Activated CD4-positive, alpha-beta memory T cell treated with anti-CD3 and anti-CD28 coated beads, Interleukin-2, amount 10 ng/mL, durations not matched to agents 7 days and 5 days (primary cell): ENCODE measurements at places on chromosomes 6 and 20. TPM values are rescaled to one million over a fixed set of nuclear protein-coding genes. Genes with fewer than 3 reads are reported as not detected.

DNA sequence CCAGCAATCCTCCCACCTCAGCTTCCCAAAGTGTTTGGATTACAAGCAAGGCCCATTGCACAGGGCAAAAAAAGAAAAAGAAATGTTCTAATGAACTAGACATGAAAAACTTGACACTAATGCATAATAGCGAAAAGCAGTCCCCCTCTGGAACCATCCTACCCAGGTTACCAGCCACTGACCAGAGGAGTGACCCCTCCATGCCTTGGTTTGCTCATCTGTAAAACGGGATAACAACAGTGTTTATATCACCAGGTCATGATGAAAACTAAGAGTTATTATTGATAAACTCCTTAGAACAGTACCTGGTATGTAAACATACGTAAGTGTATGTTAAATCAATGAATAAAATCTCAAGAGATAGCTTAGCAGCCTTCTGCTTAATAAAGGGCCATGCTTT is 3.3 kb upstream of the NHSL1 start:
- peaks cover 4% of the 10 kb centered on the region for H3K4me1 ChIP-seq
- H3K27ac ChIP-seq, result no peak overlapping the region
- no peak for DNase-seq
- H3K36me3 ChIP-seq, result no peaks in the 10 kb centered on the region

DNA sequence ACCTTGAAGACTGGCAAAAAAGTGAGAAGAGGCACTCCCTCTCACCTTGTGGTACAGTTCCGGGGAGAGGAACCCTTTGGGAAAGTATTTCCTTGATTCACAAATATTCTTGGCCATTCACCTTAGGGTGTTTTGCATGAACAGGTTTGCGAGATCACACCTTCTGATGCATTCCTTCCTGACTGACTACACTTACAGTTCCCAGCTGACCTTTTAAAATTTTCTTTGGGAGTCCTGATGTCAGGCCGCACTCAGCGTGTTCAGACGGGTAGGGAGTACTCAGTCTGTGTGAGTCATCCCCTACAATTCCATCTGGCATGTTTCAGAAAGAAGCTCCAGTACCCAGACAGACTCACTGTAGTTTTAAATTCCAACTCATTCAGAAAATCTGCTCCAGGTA is 1.7 kb downstream of the ADGRF4 start:
- H3K4me3 ChIP-seq, result no peak overlapping the region
- no peaks in the 10 kb centered on the region for H3K36me3 ChIP-seq
- no peak for DNase-seq
- H3K27me3 ChIP-seq, result no peaks in the 10 kb centered on the region
- H3K4me1 ChIP-seq, result peaks cover 1% of the 10 kb centered on the region
- no peak overlapping the region for H3K27ac ChIP-seq

GRCh38 chr6:21732731-21733130 is 139.2 kb downstream of the SOX4 start:
- H3K4me1 ChIP-seq, result no peaks in the 10 kb centered on the region
- peaks cover 4% of the 10 kb centered on the region for H3K27me3 ChIP-seq
- no peak overlapping the region for H3K4me3 ChIP-seq
- H3K36me3 ChIP-seq, result no peaks in the 10 kb centered on the region
- H3K27ac ChIP-seq, result no peak overlapping the region
- DNase-seq, result no peak

GRCh38 chr20:38338849-38339520 is 7.3 kb upstream of the LBP start:
- peaks cover 8% of the 10 kb centered on the region for H3K27me3 ChIP-seq
- no peak overlapping the region for H3K4me3 ChIP-seq
- H3K36me3 ChIP-seq, result no peaks in the 10 kb centered on the region
- H3K27ac ChIP-seq, result no peak overlapping the region
- no peaks in the 10 kb centered on the region for H3K4me1 ChIP-seq

GRCh38 chr6:15524861-15525401 is 137.9 kb downstream of the DTNBP1 start:
- H3K27ac ChIP-seq, result no peak overlapping the region
- no peaks in the 10 kb centered on the region for H3K27me3 ChIP-seq
- H3K4me1 ChIP-seq, result peaks cover 16% of the 10 kb centered on the region
- no peak for DNase-seq
- peaks cover 64% of the 10 kb centered on the region for H3K36me3 ChIP-seq
- H3K4me3 ChIP-seq, result no peak overlapping the region

DNA sequence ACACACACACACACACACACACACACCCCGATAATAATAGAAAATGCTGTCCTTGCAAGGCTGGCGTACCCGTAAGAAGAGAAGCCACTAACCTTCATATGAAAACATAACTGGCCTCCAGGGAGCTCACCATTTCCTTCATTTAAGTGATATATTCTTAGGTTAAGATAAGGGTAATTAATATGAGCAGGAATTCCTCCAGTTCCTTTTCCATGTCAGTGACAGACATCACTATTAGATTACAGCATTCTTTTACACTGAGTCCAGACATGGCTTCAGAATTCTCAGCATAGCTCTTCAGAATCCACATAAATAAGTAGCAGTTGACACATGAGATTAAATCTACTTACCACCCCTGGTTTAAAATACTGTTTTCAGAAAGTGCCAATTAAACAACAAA is 121.9 kb downstream of the SIM1 start:
- no peak overlapping the region for H3K27ac ChIP-seq
- H3K36me3 ChIP-seq, result no peaks in the 10 kb centered on the region
- H3K27me3 ChIP-seq, result peaks cover 9% of the 10 kb centered on the region
- H3K4me1 ChIP-seq, result peaks cover 2% of the 10 kb centered on the region

DNA sequence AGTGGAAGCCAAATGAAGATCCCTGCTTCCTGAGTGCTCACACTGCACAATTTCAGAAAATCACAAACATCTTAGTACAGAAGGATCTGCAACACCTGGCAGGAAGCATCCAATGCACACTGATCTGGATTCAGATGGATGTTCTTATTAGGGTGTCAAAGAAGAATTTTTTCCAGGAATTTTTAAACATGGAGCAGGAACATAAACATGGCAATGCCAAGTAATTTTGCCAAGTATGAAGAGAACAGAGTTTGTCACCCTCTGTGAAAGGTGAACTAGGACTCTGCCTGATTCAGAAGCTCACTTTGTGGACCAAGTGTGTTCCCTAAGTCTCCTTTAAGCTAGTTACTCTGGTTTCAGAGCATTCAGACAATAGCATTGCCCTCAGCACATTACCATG is 208.5 kb downstream of the EPHA7 start:
- H3K4me1 ChIP-seq, result no peaks in the 10 kb centered on the region
- H3K36me3 ChIP-seq, result no peaks in the 10 kb centered on the region
- DNase-seq, result no peak
- no peak overlapping the region for H3K4me3 ChIP-seq

DNA sequence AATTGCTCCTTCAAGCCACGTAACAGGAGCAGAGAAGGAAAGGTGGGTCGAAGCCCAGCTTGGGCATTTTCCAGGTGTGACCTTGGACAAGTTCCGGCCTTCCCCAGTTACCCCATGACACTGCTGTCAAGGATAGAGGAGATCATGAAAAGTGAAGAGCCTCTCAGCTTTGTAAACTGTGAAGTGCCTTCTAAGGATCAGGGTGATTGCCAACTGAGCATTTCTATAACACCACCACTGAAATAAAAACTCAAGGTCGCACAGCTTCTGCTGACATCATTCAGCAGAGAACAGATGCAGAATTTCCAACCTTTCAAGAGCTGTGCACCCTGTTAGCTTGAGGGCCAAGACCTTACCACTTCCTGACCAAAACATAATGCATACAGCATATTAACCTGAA is 24.0 kb upstream of the ZMYND8 start:
- H3K4me3 ChIP-seq, result no peak overlapping the region
- H3K27ac ChIP-seq, result peak overlapping the region; percentile 55
- no peaks in the 10 kb centered on the region for H3K36me3 ChIP-seq

GRCh38 chr6:153538491-153538890 is 407.4 kb upstream of the RGS17 start:
- no peaks in the 10 kb centered on the region for H3K36me3 ChIP-seq
- no peaks in the 10 kb centered on the region for H3K4me1 ChIP-seq
- no peak overlapping the region for H3K4me3 ChIP-seq
- no peak for DNase-seq
- no peaks in the 10 kb centered on the region for H3K27me3 ChIP-seq

DNA sequence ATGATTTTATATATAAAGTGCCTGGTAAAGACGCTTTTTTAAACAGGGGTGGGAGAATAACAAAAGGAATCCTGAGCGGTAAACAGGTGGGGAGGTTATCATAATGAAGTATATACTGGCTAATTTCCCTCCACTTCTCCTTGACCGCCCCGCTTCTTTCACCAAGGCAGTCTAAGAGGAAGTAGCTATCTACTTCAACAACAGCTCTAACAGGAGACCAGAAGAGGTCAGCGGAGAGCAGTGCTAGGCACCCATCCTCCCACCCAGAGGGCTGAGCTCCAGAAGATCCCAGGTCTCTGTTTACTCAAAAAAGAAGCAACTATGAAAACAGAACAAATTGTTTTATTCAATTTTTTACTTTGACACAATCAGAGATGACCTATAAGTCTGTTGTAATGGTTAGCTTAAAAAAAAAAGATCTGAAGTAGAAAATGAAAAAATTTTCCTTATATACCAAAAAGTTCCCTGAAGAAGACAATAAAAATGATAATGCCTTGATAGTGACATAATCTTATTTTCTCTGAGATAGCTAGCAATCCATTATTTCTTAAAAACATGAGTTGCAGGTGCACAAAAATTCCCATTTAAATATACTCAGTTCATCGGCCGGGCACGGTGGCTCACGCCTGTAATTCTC is 141.1 kb downstream of the PDSS2 start:
- no peak overlapping the region for H3K4me3 ChIP-seq
- no peaks in the 10 kb centered on the region for H3K36me3 ChIP-seq

GRCh38 chr6:133835901-133836300 is 53.0 kb upstream of the TCF21 start:
- peaks cover 6% of the 10 kb centered on the region for H3K4me1 ChIP-seq
- DNase-seq, result no peak
- no peaks in the 10 kb centered on the region for H3K36me3 ChIP-seq
- no peak overlapping the region for H3K27ac ChIP-seq

DNA sequence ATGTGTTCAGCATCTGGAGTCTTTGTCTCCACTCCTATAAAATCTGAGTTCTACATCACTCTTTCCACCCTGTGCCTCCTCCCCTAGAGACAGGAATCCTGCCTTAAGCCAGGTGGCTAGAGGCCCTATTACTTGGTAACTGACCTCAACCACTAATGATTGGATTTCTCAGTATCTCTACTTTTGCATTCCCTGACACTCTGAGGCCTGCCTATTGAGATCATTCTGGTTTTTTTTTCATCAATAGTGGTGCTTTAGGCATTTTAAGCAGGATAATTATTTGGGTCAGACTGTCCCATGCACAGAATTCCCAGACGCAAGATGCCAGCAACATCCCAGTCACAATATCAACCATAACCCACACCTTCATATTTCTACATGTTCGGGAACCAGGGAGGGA is 3.9 kb upstream of the GCM1 start:
- no peaks in the 10 kb centered on the region for H3K36me3 ChIP-seq
- no peak for DNase-seq
- peaks cover 9% of the 10 kb centered on the region for H3K27me3 ChIP-seq
- H3K27ac ChIP-seq, result no peak overlapping the region

GRCh38 chr6:53767941-53768340 is 26.9 kb upstream of the LRRC1 start:
- peaks cover 12% of the 10 kb centered on the region for H3K27me3 ChIP-seq
- H3K27ac ChIP-seq, result no peak overlapping the region
- no peaks in the 10 kb centered on the region for H3K36me3 ChIP-seq
- no peaks in the 10 kb centered on the region for H3K4me1 ChIP-seq

GRCh38 chr20:63172726-63173125 is 43.2 kb downstream of the YTHDF1 start:
- H3K4me1 ChIP-seq, result peaks cover 3% of the 10 kb centered on the region
- no peak overlapping the region for H3K4me3 ChIP-seq
- H3K27ac ChIP-seq, result no peak overlapping the region
- H3K27me3 ChIP-seq, result peaks cover 34% of the 10 kb centered on the region
- no peak for DNase-seq

- no peak overlapping the region for H3K4me3 ChIP-seq
- DNase-seq, result no peak
- no peaks in the 10 kb centered on the region for H3K27me3 ChIP-seq
- no peak overlapping the region for H3K27ac ChIP-seq
- H3K4me1 ChIP-seq, result no peaks in the 10 kb centered on the region
- H3K36me3 ChIP-seq, result no peaks in the 10 kb centered on the region
These were observed 563.8 kb upstream of the MARCKS start for GRCh38 chr6:113293423-113293740.

DNA sequence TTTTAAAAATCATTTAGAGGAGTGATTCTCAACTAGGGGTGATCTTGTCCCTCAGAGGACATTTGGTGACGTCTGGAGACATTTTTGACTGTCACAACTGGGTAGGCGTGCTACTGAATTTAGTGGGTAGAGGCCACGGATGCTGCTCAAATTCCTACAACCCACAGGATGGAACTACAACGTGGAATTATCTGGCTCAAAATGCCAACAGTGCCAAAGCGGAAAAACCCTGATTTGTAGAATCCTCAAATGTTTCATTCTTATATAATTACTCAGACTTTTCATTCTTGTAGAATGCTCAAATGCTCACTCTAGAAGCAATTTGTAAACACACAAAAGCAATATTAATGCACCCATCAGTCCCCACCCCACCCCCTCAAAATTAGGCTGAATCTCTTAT is 229.8 kb downstream of the ZMYND8 start:
- H3K27me3 ChIP-seq, result peaks cover 31% of the 10 kb centered on the region
- no peaks in the 10 kb centered on the region for H3K36me3 ChIP-seq
- H3K4me1 ChIP-seq, result no peaks in the 10 kb centered on the region
- H3K27ac ChIP-seq, result no peak overlapping the region
- DNase-seq, result no peak
- no peak overlapping the region for H3K4me3 ChIP-seq

DNA sequence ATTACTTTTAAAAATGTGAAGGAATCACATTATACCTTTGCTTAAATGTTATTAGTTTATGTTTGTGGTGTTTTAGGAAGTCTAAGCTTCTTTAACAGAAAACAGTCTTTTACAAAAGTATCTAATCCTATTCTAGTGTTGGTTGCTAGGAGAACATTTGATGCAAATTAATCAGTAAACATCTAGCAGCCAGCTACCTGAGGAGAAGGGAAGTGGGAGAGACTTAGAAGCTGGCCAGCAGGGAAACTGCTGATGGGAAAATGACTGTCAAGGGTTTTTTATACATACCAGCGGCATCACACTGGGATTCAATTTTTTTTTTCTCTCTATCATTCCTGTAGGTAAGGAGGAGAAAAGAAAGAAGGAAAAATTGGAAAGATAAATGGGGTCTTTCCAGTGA is 686.0 kb upstream of the MMS22L start:
- no peaks in the 10 kb centered on the region for H3K4me1 ChIP-seq
- H3K36me3 ChIP-seq, result no peaks in the 10 kb centered on the region
- no peak for DNase-seq
- no peak overlapping the region for H3K4me3 ChIP-seq
- no peak overlapping the region for H3K27ac ChIP-seq
- H3K27me3 ChIP-seq, result no peaks in the 10 kb centered on the region

The LY6G6F gene
- total RNA-seq, result not detected

The CLPSL1 gene
- not detected for total RNA-seq

The OR5V1 gene
- not detected for total RNA-seq

The COMMD7 gene
- 61.7 TPM for total RNA-seq

The WASF1 gene
- total RNA-seq, result 0.48 TPM

The KCNK16 gene
- total RNA-seq, result not detected

The HCK gene
- total RNA-seq, result 0.10 TPM

The PNLDC1 gene
- 0.35 TPM for total RNA-seq

The TENT5A gene
- 2.0 TPM for total RNA-seq

The MYLK2 gene
- 0.45 TPM for total RNA-seq
